T-cell (primary cell): ENCODE measurements at places on chromosomes 1 and 21.
A peak's percentile ranks its signal among the peaks of the same experiment; 100 is the strongest.

GRCh38 chr1:89719502-89720306 lies 86.8 kb downstream of the LRRC8C start:
- peak overlapping the region; percentile 78 for H3K27ac ChIP-seq
- H3K27me3 ChIP-seq = no peaks in the 10 kb centered on the region
- no peaks in the 10 kb centered on the region for H3K36me3 ChIP-seq
- H3K4me1 ChIP-seq = peaks cover 23% of the 10 kb centered on the region
- DNase-seq = no peak

DNA sequence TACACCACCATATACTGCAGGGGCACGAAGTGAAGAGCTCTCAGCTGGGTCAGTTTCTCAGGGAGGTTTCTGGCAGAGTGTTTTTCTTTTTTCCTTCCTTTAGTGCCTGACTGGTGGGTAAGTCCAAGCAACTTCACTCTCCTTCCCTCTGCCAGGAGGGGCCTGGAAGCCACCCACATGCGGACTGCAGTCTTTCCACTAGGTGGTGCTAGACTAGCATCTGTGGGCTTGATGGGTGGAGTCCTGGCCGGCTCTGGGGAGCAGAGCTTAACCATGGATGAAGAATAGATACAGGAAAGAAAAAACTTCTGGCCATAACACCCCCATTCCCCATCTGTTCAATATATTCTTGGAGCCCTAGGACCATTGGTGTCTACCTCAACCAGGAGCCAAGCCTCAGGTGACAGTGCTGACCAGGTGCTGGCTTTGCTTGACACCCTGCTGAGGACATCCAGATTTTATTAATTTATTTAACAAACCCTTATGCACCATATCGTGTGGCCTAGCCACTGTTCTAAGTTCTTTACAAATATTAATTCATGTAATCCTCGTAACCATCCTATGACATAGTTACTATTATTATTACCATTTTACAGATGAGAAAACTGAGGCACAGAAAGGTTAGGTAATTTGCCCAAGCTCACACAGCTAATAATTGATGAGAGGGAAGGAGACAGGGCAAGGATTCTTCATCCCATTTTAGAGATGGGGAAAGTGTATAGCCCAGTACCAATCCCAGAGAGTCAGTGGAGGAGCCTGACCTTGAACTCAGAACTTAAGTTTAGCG lies 126.7 kb upstream of the CSF3R start:
- H3K4me3 ChIP-seq = no peak overlapping the region
- peak; percentile 17 for DNase-seq
- H3K27me3 ChIP-seq = no peaks in the 10 kb centered on the region
- no peaks in the 10 kb centered on the region for H3K36me3 ChIP-seq
- no peak overlapping the region for H3K27ac ChIP-seq

DNA sequence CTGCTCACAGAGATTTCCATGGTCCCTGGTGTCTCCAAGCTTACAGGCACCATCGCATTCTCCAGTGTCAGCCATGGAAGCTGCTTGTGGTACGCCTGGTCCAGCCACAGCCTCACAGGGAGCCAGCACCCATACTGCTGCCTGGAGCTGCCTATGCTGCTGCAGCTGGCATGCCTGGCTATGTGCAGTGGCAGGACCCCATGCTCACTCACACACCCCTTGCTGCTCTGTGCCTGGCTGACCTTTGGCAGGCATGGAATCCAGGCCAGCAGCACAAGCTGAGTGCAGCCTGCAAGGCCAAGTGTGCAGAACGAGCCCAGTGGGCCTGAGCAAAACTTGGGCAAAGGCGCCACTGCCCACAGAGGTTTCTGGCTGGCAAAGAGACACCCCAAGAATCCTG lies 26.4 kb upstream of the DENND1B start:
- no peak overlapping the region for H3K27ac ChIP-seq
- DNase-seq = no peak
- H3K36me3 ChIP-seq = no peaks in the 10 kb centered on the region
- H3K4me1 ChIP-seq = no peaks in the 10 kb centered on the region
- no peak overlapping the region for H3K4me3 ChIP-seq

- H3K4me1 ChIP-seq = no peaks in the 10 kb centered on the region
- no peak overlapping the region for H3K27ac ChIP-seq
- H3K4me3 ChIP-seq = no peak overlapping the region
Measured at GRCh38 chr1:68959461-68960030, 462.7 kb upstream of the DEPDC1 start.

GRCh38 chr1:13462682-13463081 lies 51.1 kb downstream of the LRRC38 start:
- H3K27me3 ChIP-seq = peaks cover 11% of the 10 kb centered on the region
- DNase-seq = no peak
- H3K4me1 ChIP-seq = no peaks in the 10 kb centered on the region
- H3K4me3 ChIP-seq = no peak overlapping the region
- no peak overlapping the region for H3K27ac ChIP-seq
